ENCODE measurements at places on chromosomes 6 and 20. TPM values are rescaled to one million over a fixed set of nuclear protein-coding genes. Genes with fewer than 3 reads are reported as not detected.

DNA sequence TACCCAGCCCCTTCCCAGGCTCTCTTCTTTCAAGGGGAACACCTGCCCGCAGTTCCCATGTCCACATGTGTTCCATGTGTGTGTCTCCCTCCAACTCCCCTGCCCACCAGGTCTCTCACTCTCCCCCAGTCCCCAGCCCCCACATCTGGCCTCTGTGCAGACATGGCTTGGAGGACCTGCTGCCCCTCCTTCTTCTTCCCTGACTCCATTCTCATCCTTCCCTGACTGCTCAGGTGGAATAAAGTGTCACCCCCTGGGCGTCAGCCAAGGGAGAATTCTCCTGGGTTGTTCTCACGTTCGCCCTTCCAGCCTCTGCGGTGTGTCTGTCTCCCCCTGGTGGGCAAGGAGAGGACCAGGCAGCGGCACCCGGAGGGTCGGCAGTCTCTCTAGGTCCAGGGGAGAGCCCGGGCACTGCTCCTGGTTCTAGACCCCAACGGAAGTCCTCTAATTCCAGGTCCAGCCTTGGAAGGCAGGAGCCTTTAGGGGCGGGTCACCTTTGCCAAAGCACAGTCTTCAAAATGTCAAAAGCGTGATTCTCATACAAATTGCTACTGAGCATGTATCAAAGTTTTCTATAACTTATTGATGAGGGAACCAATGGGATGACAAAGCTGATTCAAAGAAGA lies 50.5 kb downstream of the EBF4 start:
- peak; percentile 69 for DNase-seq

DNA sequence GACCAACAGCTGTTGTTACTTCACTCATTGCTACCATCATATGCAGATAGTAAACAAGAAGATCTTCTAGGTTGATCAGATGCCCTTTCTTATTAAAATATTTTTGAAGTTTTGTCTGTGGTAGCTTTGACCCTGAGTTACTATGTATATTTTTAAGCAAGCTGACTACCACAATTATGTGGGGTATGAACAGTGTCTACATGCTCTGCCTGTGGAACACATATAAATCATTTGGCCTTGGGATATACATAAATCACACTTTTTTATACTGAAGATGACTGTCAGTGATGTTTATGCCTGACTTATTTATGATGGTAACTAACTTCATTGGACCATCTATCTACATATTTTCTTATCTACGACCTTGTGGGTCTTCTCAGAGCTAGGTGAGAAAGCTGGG lies 44.2 kb downstream of the LIN28B start:
- no peak for DNase-seq

Gene KCNK16
- not detected for total RNA-seq

Gene ENPP4
- 8.6 TPM for total RNA-seq

Data from activated naive CD8-positive, alpha-beta T cell treated with anti-CD3 and anti-CD28 coated beads for 36 hours (primary cell).